Cardiac muscle cell (in vitro differentiated cells and primary cell): ENCODE measurements at places on chromosomes 4 and X. TPM values are rescaled to one million over a fixed set of nuclear protein-coding genes. Genes with fewer than 3 reads are reported as not detected.

BMX gene
- 0.13 TPM in 1 of 2 replicates, not detected in the other for polyA plus RNA-seq

SULT1E1 gene
- polyA plus RNA-seq: not detected in 2 replicates

ATP1B4 gene
- polyA plus RNA-seq: 0.34 TPM in 1 of 2 replicates, not detected in the other

NSUN7 gene
- polyA plus RNA-seq: 3.4 and 12.4 TPM in 2 replicates

ODAM gene
- 56.4 and 64.5 TPM in 2 replicates for polyA plus RNA-seq
